ENCODE measurements at places on chromosomes 2 and 18.
A peak's percentile ranks its signal among the peaks of the same experiment; 100 is the strongest.

GRCh38 chr18:31619291-31619690, 27.6 kb downstream of the TTR start:
- no peak for DNase-seq

- DNase-seq, result no peak
Observed at GRCh38 chr18:13621886-13622619, 104.3 kb downstream of the FAM210A start.

- DNase-seq, result no peak
Observed at GRCh38 chr18:75100832-75101630, 107.9 kb downstream of the PTGR3 start.

GRCh38 chr2:204343685-204344084, 201.6 kb upstream of the PARD3B start:
- no peak for DNase-seq

DNA sequence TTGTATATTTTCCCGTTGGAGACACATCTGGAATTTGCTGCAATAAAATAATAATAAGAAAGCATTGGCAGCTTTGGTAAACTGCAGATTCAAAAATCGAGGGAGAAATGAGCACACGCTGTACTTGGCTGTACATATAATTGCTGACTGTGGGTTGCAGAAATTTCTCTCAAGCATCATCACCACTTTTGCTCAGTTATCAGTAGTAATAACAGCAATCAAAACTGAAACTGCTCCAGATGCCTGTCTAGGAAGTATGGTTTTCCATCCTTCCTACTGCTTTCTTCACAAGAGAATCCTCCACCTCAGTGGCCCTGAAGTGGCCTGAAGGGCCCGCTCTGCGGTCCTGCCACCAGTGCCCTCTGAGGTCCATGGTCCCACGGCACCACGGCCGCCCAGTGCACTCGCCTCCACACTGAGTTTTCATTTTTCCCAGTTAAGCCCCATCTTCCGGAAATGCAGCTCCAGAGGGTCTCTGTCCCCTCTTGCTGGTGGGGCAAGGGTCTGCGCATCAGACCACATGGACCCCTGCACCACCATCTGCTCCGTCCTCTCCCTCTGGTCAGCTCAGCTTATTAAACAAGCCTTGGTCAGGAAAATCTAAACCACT, 3.9 kb downstream of the DUSP28 start:
- DNase-seq, result no peak

DNA sequence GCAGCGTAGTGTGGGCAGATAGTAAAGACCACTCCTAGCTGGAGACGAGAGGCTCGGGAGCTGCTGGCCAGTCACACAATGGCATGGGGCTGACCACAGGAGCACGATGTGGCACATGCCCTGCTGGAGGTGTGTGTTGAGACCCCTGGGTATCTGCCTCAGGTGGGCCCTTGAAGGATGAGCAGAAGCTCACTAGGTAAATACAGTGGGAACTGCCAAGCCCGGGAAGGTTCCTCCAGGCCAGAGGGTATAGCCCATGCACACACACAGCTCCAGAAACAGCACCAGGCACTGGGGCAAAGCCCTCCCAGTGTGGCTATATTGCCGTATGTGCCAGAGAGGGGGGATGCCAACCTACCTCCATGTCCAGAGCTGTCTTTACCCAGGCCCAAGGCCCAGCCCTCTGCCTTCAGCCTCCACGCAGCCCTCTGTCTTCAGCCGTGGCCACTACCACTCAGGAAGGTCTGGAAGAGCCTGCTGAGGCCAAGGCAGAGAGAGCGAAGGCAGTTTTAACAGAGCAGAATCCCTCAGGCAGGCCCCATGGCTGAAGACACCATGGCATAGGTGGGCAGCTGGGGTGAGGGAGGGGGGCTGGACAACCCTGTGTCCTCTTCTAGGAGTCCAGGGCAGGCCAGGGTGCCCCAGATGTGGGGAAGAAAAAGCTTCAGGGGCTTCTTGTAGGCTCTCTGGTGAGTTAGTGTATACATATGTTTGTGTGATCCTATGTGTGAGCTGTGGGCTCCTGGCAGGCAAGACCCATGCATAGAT, 7.0 kb upstream of the ARID5A start:
- no peak for DNase-seq

DNA sequence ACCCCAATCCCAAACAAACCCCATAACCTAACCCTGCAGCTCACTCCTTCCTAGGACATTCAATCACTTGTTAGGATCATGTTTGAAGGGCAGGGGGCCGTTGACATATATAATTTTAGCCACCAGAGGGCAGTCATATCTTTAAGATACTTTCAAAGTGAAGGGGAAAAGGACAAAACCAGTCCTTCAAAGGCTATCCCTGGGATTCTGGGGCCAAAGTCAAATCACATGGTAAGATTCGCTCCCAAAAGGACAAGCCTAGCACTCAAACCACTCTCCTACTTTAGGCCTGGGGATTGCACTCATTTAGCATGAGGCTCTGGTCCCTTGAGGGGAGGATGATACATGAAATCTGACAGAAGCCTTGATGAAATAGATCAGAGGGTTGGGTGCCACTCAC, 44.6 kb downstream of the HAUS1 start:
- peak; percentile 87 for DNase-seq

DNA sequence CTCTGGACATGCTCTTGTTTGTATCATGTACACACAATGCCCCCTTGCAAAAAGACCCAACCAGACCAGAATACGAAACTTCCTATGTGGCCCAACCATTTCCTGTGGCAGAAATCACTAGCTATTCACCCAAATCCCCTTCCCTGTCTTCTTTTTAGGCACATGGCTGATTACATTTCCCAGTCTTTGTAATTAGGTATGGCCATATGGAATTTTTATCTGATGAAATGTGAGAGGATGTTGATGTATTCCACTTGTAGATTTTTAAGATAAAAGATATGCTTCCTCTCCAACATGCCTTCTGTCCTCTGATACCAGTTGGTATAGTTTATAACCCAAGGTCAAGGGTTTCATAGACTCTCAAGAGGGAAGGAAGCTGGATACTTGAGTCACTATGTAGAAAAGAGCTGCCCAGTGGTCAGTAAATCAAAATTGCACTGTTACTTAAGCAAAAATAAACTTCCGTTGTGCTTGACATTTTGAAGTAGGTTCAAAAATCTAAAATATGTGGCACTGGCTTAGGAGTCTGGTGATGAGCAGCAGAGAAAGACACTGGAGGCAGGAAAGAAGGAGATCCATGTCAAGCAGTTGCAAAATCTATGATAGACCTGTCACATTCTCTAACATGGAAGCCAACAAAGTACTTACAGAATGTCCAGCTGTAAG, 297.4 kb downstream of the SMAD2 start:
- no peak for DNase-seq

- no peak for DNase-seq
Observed at GRCh38 chr18:76839086-76839794, 16.9 kb downstream of the ZNF236 start.

DNA sequence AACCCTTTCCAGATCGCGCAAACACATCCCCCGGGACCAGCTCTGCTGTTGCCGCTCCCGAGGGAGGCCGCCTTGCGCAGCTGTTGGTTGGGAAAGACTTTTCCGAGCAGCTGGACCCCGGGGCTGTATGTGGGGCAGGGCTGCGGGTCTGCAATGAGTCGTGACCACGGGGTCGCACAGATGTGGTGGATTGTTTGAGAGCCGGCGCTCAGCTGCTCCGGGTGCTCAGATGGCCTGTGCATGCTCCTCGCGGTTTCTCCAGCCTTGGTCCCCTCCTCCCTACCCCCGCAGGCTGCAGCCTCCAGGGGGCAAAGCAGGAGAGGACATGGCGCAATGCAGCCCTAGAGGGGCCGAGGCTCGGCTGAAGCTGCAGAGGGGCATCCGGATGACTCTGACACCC, 105.2 kb upstream of the OTOS start:
- peak; percentile 36 for DNase-seq

- DNase-seq, result no peak
Observed at GRCh38 chr18:67710639-67711038, 194.1 kb upstream of the DSEL start.

DNA sequence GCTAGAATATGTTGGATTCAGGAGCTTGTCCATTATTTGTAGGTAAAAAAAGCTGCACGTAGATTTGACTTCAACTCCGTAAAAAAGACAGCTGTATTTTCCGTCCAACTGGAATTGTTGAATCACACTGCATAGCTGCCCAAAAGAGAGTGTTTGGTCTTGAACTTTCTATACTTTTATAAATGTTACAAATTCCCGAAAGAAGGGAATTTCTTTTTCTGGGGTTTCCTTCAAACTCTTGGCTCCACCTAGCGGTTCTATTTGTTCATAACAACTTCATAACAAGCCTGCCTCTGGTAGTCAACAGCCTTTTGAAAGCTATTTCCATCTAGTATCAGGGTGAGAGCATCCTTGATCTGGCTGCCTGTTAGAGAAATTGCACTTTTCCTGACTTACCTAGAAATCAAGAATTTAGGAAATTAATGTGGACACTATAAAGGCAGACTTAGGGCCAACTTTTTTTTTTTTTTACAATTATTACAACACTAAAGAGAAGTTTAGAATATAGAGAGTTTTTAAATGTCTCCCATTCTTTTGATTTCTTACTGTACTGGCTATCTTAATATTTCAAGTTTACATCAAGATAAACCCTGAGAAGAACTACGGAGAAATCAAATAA, 48.1 kb downstream of the TMEM185B start:
- DNase-seq, result peak; percentile 90

DNA sequence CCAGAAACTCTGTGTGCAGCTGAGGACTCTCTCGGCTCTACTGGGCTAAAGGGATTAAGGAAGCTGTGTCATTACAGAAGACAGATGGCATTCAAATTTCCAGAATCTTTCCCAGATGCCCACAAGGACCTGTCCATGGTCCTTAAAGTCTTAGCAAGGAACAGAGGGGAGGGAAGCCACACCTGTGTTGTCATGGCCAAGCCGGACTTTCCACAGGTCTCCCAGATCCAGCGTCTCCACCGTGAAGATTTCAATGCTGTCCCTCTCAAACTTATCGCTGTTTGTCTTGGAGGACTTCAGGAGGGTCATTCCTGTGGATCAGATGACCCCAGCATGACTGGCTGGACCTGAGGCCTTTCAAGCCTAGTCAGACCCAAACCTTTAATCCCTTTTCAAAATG, 114.5 kb downstream of the LOXHD1 start:
- DNase-seq, result peak; percentile 21

GRCh38 chr2:161177969-161178368, 17.7 kb downstream of the TANK start:
- DNase-seq, result no peak

DNA sequence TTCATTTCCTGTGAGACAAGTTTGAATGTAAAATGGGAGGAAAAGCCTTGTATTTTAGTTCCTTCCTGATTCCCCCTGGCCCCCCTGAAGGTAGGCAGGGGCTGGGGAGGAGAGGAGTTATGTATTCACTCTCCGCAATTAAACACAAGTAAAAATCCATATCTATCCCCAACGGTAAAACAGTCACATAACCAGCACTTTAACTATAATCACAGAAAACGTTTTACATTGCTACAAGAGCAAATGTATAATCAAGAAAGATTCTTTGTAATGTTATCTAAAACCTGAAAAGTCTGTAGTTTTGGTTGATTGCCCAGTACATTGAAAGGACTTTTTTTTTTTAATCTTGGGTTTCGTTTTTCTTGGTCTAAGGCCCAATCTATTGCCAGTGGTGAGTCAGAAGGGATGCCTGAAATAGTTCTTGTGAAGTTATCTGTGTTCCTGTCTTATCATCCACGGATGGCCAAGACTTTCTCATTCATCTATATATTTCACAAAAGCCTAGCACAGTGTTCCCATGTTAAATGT, 34.5 kb upstream of the CCNYL1 start:
- DNase-seq, result peak; percentile 83

DNA sequence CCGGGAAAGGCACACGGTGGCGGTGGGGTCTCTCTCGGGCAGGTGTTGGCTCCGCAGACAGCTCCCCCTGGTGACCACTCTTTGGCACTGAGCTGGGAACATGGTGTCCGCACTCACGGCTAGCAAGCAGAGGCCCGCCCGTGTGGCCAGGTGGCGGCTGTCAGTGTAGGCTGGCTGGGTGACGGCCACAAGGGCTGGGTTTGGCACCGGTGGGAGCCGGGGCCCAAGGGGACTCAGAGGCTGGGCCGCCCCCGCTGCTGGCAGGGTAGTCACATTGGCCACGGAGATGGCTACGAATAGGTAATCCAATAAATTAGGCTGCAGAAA, 1071.7 kb downstream of the RPIA start:
- DNase-seq, result no peak

- DNase-seq, result no peak
Observed at GRCh38 chr2:167100506-167100905, 212.2 kb downstream of the XIRP2 start.

DNA sequence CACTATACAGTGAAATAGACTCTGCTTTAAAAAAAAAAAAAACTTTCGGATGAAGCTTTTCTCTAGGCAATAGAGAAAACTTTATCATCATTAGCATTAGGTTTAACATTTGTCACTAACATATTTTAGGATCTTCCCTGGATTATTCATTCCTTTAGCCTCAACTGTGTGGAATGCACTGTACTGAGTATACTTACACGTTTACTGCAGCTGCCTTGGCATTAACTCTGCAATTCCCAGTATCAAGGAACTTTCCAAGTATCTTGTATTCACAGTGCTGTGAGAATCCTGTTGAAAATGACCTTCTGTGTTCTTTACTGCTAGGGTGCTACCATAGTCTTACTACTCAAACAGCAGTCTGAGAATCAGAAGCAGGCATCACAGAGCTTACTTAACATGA, 328.2 kb upstream of the COL3A1 start:
- peak; percentile 49 for DNase-seq

GRCh38 chr2:173151671-173152401, 76.2 kb downstream of the MAP3K20 start:
- peak; percentile 69 for DNase-seq

DNA sequence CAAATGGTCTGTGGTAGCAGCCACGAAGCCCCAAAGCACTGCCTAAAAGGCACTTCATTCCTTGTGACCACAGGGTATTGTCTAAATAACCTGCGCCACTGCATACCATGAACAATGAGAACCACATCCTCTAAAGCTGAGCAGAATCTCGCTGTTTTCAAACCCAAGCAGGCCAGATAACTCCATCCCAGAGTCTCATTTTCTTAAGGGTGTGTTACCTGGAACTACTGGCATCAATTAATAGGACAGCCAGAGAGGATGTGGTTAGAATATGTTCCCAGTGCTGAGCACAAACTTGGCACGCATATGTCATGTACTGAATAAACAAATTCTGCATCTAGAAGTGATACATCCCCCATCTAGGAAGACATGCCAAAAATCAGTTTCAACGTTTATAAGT, 13.0 kb downstream of the VPS4B start:
- no peak for DNase-seq

GRCh38 chr2:151767536-151767935, 33.3 kb upstream of the NEB start:
- DNase-seq, result peak; percentile 12
